ENCODE measurements at places on chromosomes 4 and X. TPM values are rescaled to one million over a fixed set of nuclear protein-coding genes. Genes with fewer than 3 reads are reported as not detected.
A peak's percentile ranks its signal among the peaks of the same experiment; 100 is the strongest.

- DNase-seq = peak; percentile 36
Measured at GRCh38 chrX:48590203-48591103, 6.8 kb upstream of the WDR13 start.

- no peak for DNase-seq
Measured at GRCh38 chr4:176656108-176656507, 136.6 kb downstream of the VEGFC start.

DNA sequence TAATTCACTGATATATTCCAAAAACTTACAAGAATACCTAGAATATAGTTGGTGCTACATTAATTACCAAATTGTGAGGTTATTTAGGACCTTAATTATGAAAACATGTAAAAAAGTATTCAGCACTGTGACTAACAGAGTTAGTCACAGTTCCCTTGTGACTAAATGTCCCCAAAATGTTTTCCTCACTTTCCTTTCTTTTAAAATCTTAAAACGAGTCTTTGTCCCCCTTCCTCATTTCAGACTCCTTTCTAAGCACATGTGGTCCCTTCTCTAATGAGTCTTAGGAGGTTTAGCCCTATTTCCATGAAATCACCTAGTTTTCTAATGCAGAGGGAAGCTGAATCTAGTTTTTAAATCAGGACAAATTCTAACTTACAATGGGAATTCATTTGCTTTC, 175.0 kb downstream of the PPP3CA start:
- DNase-seq = no peak

GRCh38 chrX:50747471-50747900, 66.5 kb downstream of the SHROOM4 start:
- DNase-seq = peak; percentile 42

GRCh38 chrX:55005256-55005655, 5.1 kb downstream of the APEX2 start:
- no peak for DNase-seq

GRCh38 chr4:78081541-78081940, 24.4 kb downstream of the FRAS1 start:
- DNase-seq = no peak

DNA sequence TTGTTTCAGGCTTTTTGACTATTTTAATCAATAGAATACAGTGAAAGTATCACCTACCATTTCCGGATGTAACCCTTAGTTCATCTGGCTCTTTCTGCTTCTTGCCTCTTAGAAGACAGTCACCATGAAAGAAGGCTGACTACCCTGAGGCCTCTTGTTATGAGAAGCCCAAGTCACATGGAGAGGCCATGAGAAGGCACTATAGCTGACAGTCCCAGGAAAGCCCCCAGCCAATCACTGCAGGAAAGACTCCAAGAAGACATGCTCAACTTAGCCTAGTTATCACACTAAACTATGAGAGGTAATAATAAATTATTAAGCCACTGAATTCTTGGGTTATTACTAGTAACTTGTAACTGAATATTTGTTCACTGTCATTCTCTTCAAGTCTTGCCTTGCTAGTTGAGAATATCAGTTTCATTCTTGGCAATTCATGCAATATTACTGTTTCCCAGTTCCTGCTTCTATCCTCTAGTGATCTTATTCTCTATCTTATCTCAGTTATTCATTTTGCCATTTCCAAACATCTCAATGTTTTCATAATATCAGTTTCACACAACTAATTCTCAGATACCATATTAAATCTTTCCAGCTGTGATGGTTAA, 57.1 kb upstream of the GUCY1A1 start:
- DNase-seq = no peak

DNA sequence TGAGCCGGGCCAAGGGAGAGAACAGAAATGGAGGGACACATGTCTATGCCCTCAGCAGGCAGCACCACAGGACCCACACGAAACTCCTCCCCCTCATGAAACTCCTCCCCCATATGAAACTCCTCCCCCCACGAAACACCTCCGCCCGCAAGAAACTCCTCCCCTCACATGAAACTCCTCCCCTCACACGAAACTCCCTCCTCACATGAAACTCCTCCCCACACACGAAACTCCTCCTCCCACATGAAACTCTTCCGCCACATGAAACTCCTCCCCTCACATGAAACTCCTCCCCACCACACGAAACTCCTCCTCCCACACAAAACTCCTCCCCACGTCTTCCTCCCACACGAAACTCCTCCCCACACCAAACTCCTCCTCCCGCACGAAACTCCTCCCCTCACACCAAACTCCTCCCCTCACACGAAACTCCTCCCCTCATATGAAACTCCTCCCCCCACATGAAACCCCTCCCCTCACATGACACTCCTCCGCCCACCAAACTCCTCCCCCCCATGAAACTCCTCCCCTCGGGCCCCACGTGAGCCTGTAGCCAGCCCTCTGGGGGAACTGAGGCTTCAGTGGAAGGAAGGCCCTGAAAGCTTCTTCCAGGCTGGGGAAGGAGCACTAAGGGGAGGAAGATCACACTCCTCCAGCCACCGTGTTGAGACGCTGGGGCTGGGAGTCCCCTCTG, 15.2 kb downstream of the ADRA2C start:
- DNase-seq = no peak

GRCh38 chr4:56464581-56464980, 2.8 kb upstream of the SRP72 start:
- DNase-seq = no peak

DNA sequence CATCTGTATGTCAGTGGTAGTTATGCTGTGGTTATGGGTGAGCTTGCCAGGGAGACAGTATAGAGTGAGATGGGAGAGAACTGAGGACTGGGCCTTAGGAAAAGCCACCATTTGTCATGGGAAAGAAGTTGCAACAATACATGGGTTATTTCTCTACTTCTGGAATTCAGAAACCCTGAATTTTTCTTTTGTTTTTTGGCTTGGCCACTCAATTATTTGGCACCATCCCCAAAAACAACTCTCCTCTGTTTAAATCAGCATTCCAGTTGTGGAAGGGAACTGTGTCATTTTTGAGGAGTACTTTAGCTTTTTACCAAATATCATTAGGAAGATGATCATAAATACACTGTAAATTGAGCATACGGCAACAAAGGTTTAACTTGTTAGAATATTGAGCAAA, 41.1 kb upstream of the ACSL4 start:
- DNase-seq = no peak

DNA sequence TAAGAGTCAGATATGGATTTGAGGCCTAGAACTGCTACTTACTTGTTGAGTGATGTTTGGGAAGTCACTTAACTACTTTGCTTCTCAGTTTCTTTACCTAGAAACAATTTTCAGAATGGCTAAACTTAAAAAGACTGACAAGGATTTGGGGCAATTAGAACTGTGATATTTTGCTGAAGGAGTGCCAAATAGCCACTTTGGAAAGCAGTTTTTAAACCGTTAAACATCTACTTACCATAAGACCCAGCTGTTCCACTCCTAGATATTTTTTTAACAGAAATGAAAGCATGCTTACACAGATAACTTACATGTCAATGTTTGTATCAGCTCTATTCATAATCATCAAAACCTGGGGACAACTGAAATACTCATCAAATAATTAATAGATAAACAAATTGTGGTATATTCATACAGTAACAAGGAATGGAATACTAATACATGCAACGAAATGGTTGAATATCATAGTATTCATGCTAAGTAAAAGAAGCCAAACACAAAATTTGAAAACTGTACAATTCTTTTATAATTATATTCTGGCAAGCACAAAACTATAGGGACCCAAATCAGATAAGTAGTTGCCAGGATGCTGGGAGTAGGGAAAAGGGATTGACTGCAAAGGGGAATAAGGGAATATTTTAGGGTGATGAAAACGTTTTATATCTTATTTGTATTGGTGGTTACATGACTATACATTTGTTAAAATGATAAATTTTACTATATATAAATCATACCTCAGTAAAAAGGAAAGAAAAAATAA, 24.0 kb downstream of the RPA4 start:
- DNase-seq = no peak

DNA sequence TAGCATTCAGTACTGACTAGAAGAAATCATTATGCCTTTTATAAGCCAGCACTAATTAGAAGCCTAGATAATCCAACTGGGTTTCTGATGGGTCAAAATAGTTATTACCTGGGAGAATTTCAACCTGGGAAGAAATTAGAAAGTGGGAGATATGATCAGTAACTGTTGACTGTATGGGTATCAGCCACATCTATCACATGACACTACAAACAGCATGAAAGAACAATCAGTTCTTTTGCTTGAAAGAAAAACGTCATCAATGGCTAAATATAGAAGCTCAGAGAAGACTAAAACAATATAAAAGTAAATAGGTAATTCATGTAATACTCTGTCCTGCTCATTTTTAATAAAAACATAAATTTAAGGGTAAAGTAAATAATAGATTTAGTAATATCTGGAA, 145.1 kb downstream of the CAMK2D start:
- no peak for DNase-seq

- no peak for DNase-seq
Measured at GRCh38 chrX:129823522-129823921, 20.2 kb downstream of the ZDHHC9 start.

GRCh38 chr4:183142571-183143550, 43.8 kb downstream of the WWC2 start:
- DNase-seq = peak; percentile 80

- DNase-seq = no peak
Measured at GRCh38 chr4:102501447-102501696, 213 bp downstream of the NFKB1 start.

DNA sequence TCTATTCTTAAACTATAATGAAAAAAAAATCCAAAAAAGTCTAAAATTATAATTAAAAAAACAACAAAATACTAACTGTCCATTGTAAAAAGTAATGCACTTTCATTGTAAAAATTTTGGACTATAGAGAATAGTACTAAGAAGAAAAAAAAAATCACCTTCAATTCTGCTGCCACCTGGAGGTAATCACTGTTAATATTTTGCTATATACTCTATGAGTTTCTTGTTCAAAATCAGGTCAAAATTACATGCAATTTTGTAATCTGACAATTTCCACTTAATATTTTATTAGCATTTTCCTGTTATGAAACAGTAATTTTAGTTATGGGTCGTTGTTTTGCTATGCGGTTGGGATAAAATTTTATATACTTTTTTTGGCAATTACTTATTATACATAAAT, 62.0 kb downstream of the HTT start:
- DNase-seq = no peak

GRCh38 chr4:184358521-184359232, 115.7 kb downstream of the IRF2 start:
- no peak for DNase-seq

GRCh38 chr4:23805450-23805851, 84.4 kb downstream of the PPARGC1A start:
- peak; percentile 61 for DNase-seq

DNA sequence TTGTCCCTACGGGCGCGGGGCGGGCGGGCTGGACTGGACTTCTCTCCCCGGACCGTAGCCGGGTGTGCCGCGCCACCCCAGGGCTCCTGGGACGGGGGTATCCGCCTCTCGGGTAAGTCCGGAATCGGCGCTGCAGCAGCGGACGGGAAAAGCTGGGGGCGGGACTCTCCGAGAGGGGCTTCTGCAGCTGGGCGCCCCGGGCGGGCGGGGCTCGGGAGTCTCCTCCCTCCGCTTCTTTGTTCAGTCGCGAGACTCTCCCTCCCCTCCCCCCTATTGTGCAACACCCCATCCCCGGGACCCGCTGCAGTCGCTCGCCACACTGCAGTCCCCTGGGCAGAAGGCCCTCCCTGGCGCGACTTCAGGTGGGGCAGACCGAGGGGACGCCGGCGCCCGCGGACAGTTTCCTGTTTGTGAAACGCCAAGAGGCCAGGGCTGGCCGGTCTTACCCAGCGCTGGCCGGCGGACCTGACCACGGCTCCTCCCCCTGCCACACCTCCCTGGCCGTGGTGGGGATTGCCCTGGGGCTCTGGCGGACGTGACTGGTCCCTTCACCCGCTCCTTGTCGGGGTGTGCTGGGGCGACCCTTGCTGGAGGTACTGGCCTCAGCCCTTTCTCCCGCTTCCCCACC, 966 bp downstream of the CCNG2 start:
- DNase-seq = peak; percentile 74

- DNase-seq = peak; percentile 70
Measured at GRCh38 chrX:47623540-47624027, 3.9 kb upstream of the SYN1 start.

DNA sequence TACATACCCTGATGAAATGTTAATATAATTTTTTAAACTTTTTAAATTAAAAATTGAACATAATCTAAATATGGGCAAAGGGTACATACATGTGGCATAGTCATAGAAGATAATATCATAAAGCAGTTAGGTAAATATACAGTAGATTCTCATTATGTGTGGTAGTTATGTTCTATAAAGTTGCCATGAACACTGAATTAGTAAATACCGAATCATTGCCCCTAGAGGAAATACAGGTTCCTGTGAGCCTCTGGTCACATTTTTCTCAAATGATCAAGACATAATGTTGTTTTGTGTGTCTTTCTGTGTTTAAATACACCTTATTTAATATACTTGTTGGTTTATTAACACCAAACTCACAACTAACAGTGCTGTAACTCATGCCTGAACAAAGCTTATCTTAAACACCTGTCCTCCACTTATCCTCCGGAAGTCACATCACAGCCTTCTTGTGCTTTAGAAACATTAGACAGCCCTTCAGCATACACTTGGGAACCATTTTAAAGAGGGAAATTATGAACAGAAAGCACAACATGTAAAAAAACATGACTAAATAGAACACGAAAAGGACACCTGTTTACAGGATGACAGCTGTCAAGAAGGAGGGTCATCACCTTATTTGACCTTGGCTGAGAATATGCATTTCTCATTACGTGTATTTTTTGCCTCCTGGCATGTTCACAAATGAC, 169.4 kb upstream of the NAP1L5 start:
- no peak for DNase-seq

GRCh38 chr4:141637565-141637964, 1.2 kb downstream of the IL15 start:
- no peak for DNase-seq

GRCh38 chr4:76302826-76303438, 3.6 kb upstream of the STBD1 start:
- no peak for DNase-seq

The CD99L2 gene
- total RNA-seq = 38.4 TPM

The MAPK10 gene
- total RNA-seq = 4.6 TPM

The TRIM61 gene
- 1.4 TPM for total RNA-seq

The HTN1 gene
- not detected for total RNA-seq

The GAR1 gene
- total RNA-seq = 20.5 TPM

The ALG13 gene
- total RNA-seq = 31.0 TPM

The XPNPEP2 gene
- total RNA-seq = not detected

The TEX13D gene
- total RNA-seq = not detected

The USP17L17 gene
- total RNA-seq = not detected

The SPANXN1 gene
- not detected for total RNA-seq
